ENCODE measurements at places on chromosomes 3 and 15.

GRCh38 chr15:57485869-57486268 lies 105.8 kb upstream of the MYZAP start:
- no peak for DNase-seq
- H3K27ac ChIP-seq, result no peak overlapping the region
- no peaks in the 10 kb centered on the region for H3K27me3 ChIP-seq
- no peaks in the 10 kb centered on the region for H3K36me3 ChIP-seq

GRCh38 chr3:23916152-23916885 lies 471 bp downstream of the NKIRAS1 start:
- peaks cover 44% of the 10 kb centered on the region for H3K36me3 ChIP-seq
- peak overlapping the region; percentile 99 for H3K27ac ChIP-seq
- peaks cover 3% of the 10 kb centered on the region for H3K27me3 ChIP-seq

- peaks cover 18% of the 10 kb centered on the region for H3K4me1 ChIP-seq
- no peak for DNase-seq
- H3K4me3 ChIP-seq, result no peak overlapping the region
- H3K27me3 ChIP-seq, result no peaks in the 10 kb centered on the region
- peaks cover 11% of the 10 kb centered on the region for H3K36me3 ChIP-seq
Measured at GRCh38 chr15:76951220-76951619, 19.7 kb downstream of the RCN2 start.

- peaks cover 4% of the 10 kb centered on the region for H3K4me1 ChIP-seq
- DNase-seq, result no peak
- peaks cover 5% of the 10 kb centered on the region for H3K36me3 ChIP-seq
- H3K27me3 ChIP-seq, result no peaks in the 10 kb centered on the region
- H3K4me3 ChIP-seq, result no peak overlapping the region
Measured at GRCh38 chr3:36864180-36865053, 80.4 kb downstream of the TRANK1 start.

- no peaks in the 10 kb centered on the region for H3K36me3 ChIP-seq
- no peak overlapping the region for H3K27ac ChIP-seq
- H3K27me3 ChIP-seq, result no peaks in the 10 kb centered on the region
- no peak overlapping the region for H3K4me3 ChIP-seq
- DNase-seq, result no peak
Measured at GRCh38 chr3:147760941-147761340, 351.8 kb downstream of the ZIC1 start.

DNA sequence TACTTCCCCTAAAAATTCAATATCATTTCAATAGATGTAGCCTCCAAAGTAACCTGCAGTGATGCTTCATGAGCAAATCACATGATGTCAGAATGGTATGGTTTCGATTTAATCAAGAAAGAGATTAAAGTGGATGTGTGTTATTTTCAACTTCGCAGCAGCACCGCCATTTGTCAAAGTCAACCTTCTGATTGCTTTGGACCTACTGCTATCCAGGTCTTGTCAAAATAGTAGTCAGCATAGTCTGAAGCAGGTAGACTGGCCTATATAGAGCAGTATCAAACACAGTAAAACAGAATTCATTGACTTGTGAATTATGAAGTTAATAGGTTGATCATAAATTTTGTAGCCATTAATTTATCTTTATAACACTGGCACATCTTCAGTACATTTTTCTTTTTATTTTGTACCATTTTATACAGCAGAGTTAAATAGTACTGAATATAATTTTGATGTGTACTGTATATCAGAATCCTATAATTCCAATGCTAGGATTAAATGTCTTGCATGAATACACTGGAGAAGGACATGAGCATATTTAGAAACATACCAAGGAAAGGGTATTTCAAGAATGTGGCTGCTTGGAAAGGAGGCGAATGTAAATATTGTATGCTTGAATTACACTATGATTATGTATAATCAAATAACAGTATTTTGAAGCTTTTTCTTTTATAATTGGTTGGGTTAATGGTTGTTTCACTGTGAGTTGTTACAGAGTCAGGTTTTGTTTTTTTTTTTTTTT lies 79.6 kb downstream of the CDIN1 start:
- H3K4me3 ChIP-seq, result no peak overlapping the region
- peaks cover 2% of the 10 kb centered on the region for H3K36me3 ChIP-seq
- no peak overlapping the region for H3K27ac ChIP-seq
- H3K27me3 ChIP-seq, result no peaks in the 10 kb centered on the region
- no peak for DNase-seq

DNA sequence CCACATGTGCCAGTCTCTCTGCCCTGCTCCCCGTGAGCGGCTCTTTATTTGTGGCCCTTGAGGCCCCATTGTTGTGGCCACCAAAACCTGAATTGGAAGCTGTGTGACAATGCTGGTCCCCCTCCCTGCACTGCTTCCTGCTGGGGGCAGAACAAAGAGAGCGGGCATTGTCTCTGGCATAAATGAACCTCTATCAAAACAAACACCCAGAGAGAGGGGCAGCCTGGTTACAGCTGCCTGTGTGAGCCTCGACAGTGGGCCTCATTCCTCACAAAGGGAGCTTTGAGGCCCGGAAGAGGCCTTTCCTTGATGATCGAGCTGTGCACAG lies 152.9 kb downstream of the IGF1R start:
- H3K36me3 ChIP-seq, result no peaks in the 10 kb centered on the region
- no peaks in the 10 kb centered on the region for H3K27me3 ChIP-seq
- peak overlapping the region; percentile 83 for H3K4me3 ChIP-seq

DNA sequence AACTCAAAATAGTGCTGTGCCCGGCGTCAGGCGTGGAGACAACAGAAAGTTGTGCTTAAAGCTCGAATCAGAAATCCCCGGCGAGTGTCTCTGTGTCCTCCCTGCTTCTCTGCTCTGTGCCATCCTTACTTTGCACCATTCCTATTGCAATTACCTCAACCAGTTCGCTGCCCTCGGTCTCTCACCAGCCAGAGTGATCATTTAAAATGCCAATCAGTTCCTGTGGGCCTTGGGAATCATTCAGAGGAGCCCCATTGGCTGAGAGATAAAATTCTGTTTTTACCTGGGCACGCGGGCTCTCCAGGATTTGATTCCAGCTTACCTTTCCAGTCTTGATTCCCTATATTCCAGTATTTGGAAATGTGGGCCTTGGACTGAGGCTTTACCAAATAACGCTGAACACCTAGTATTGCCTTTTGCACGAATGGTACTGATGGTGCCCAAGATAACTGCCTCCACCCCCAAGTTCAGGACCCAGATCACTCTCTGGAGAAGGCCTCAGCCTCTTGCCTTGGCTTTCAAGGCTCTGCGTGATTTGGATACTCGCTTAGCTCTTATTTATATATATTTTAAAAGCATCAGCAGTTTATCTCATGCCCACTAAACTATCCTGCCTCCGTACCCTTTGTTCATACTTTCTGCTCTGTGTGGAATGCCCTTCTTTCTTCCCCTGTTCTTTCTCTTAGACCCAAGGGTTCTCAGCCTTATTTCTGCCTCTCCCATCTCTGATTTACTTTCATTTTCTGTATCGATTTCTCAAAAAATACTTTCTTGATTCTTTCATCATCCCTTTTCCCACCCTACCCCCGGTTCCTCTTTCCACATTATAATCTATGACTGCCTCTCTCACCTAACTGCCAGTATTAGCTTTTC lies 863 bp downstream of the PSMA4 start:
- no peaks in the 10 kb centered on the region for H3K27me3 ChIP-seq
- H3K4me1 ChIP-seq, result peaks cover 22% of the 10 kb centered on the region
- peak overlapping the region; percentile 93 for H3K4me3 ChIP-seq
- peak overlapping the region; percentile 99 for H3K27ac ChIP-seq
- peaks cover 2% of the 10 kb centered on the region for H3K36me3 ChIP-seq

DNA sequence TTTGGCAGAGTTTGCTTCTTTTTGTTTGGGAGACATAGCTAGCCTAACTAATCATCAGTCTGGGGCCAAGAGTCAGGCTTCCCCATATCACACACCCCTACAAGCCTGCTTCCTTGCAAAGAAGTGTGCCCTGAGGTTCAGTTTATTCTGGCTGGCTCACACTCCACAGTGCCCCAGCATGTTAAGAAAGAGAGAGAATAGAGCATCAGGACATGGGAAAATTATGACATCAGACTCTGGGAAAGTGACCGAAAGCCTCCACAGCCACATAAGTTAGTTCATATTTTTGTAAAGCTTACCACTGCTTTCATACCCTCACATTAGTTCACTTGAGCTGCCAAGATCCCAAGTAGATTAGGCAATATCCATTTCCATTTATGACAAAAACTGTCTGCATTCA lies 63.0 kb upstream of the CFAP161 start:
- H3K27ac ChIP-seq, result no peak overlapping the region
- H3K36me3 ChIP-seq, result no peaks in the 10 kb centered on the region
- peaks cover 8% of the 10 kb centered on the region for H3K4me1 ChIP-seq
- DNase-seq, result no peak
- H3K4me3 ChIP-seq, result no peak overlapping the region
- H3K27me3 ChIP-seq, result no peaks in the 10 kb centered on the region

GRCh38 chr3:179045719-179046402 lies 25.7 kb downstream of the ZMAT3 start:
- DNase-seq, result no peak
- peaks cover 35% of the 10 kb centered on the region for H3K36me3 ChIP-seq
- no peaks in the 10 kb centered on the region for H3K27me3 ChIP-seq
- H3K4me3 ChIP-seq, result no peak overlapping the region
- H3K4me1 ChIP-seq, result no peaks in the 10 kb centered on the region

DNA sequence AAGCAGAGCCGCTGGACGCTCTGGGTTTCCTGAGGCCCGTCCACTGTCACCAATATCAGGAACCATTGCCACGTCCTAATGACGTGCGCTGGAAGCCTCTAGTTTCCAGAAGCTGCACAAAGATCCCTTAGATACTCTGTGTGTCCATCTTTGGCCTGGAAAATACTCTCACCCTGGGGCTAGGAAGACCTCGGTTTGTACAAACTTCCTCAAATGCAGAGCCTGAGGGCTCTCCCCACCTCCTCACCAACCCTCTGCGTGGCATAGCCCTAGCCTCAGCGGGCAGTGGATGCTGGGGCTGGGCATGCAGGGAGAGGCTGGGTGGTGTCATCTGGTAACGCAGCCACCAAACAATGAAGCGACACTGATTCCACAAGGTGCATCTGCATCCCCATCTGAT lies 3.3 kb downstream of the RHO start:
- no peaks in the 10 kb centered on the region for H3K36me3 ChIP-seq
- H3K27ac ChIP-seq, result no peak overlapping the region
- no peak overlapping the region for H3K4me3 ChIP-seq
- DNase-seq, result no peak

- peaks cover 47% of the 10 kb centered on the region for H3K4me1 ChIP-seq
- H3K36me3 ChIP-seq, result peaks cover 34% of the 10 kb centered on the region
- no peak overlapping the region for H3K27ac ChIP-seq
Measured at GRCh38 chr3:134362221-134362620, 12.0 kb downstream of the AMOTL2 start.

- no peak overlapping the region for H3K27ac ChIP-seq
- H3K4me1 ChIP-seq, result no peaks in the 10 kb centered on the region
- no peak for DNase-seq
- no peaks in the 10 kb centered on the region for H3K36me3 ChIP-seq
- no peak overlapping the region for H3K4me3 ChIP-seq
Measured at GRCh38 chr3:133525435-133525834, 48.1 kb upstream of the CDV3 start.

GRCh38 chr3:71438071-71438685 lies 145.3 kb downstream of the FOXP1 start:
- no peaks in the 10 kb centered on the region for H3K27me3 ChIP-seq
- H3K4me1 ChIP-seq, result no peaks in the 10 kb centered on the region
- no peak overlapping the region for H3K4me3 ChIP-seq
- peaks cover 3% of the 10 kb centered on the region for H3K36me3 ChIP-seq
- no peak overlapping the region for H3K27ac ChIP-seq

- H3K4me1 ChIP-seq, result peaks cover 58% of the 10 kb centered on the region
- peaks cover 7% of the 10 kb centered on the region for H3K36me3 ChIP-seq
- DNase-seq, result no peak
- H3K27me3 ChIP-seq, result no peaks in the 10 kb centered on the region
- H3K27ac ChIP-seq, result peak overlapping the region; percentile 74
- H3K4me3 ChIP-seq, result peak overlapping the region; percentile 9
Measured at GRCh38 chr15:85470563-85471271, 90.3 kb downstream of the AKAP13 start.

- no peak overlapping the region for H3K4me3 ChIP-seq
- no peak overlapping the region for H3K27ac ChIP-seq
- no peaks in the 10 kb centered on the region for H3K27me3 ChIP-seq
- H3K36me3 ChIP-seq, result no peaks in the 10 kb centered on the region
- peaks cover 3% of the 10 kb centered on the region for H3K4me1 ChIP-seq
Measured at GRCh38 chr3:27560484-27561056, 76.4 kb upstream of the SLC4A7 start.

DNA sequence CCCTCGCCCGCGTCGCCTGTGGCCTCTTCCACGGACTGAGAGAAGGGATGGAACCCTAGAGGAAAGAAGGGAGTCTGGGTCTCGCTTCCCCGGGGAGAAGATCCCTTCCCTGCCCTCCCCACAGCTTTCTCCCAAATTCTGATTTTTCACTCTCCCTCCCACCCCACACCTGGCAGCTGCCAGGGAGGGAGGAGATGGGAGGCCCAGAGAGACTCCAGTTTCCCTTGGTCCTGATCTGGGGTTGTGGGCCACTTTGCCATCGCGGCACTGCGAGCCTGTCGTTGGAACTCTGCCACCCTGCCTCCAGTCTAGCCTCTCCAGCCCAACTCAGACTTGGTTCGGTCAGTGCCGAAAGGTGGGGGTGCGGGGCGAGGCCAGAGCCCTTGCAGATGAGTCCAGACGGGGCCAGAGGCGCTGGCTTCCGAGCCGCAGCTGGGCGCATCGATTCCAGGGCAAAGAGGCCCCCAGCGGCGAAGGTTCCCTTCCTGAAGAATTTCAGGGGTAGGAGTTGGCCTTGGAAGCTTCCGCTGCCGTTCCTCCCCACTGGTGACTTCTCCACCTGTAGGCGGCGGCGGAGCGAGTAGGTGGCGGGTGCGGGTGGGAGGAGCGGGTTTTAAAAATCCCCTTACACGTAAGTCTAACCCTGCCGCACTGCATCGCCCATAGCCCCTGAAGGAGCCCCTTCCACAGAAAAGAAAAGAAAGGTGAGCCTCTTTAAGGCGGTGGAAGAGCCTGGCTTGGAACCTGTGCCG lies 5.2 kb downstream of the WNT5A start:
- DNase-seq, result peak; percentile 30
- H3K4me3 ChIP-seq, result peak overlapping the region; percentile 90
- no peak overlapping the region for H3K27ac ChIP-seq
- H3K4me1 ChIP-seq, result peaks cover 59% of the 10 kb centered on the region
- H3K27me3 ChIP-seq, result peaks cover 89% of the 10 kb centered on the region

- peak overlapping the region; percentile 7 for H3K27ac ChIP-seq
- no peak for DNase-seq
- no peaks in the 10 kb centered on the region for H3K4me1 ChIP-seq
- no peaks in the 10 kb centered on the region for H3K36me3 ChIP-seq
- peaks cover 5% of the 10 kb centered on the region for H3K27me3 ChIP-seq
Measured at GRCh38 chr3:54653456-54654195, 274.2 kb downstream of the LRTM1 start.
